Activated effector memory CD4-positive, alpha-beta T cell treated with Interleukin-2 at 50 U/mL for 16 hours (primary cell): ENCODE measurements at places on chromosomes 12 and 14.
A peak's percentile ranks its signal among the peaks of the same experiment; 100 is the strongest.

DNA sequence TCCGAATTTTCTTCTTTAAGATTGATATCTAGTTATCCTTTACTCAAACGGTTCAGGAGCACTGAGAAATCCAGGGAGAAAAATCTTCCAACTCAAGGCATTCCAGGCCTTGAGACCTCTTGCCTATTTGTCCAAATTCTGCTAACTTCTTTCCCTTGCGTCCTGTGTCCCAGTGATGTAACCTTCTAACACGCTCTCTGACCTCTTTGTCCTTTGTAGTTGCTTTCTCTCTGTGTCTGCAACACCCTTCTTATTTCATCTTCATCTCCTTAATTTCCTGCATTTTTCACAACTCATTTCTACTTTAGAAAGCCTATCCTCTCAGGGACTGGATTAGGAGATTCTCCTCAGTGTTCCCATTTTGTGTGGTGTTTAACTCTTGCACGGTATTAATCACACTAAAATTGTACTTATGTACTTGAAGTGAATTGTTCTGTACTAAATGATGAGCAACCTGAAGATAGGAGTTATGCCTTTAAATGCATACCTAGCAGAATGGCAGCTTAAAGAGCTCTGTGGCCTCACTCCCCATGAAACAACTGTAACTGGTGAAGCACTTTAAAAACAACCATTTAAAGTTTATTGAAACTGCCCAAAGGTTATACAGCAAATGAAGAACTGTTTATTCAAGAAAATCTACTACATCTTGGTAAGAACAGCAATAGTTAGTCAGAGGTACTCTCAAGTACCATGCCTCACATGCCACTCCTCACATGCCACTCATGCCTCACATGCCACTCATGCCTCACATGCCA is 7.4 kb upstream of the SNAPC1 start:
- no peak for DNase-seq

GRCh38 chr14:67837011-67837624 is 17.5 kb downstream of the RAD51B start:
- peak; percentile 11 for DNase-seq

DNA sequence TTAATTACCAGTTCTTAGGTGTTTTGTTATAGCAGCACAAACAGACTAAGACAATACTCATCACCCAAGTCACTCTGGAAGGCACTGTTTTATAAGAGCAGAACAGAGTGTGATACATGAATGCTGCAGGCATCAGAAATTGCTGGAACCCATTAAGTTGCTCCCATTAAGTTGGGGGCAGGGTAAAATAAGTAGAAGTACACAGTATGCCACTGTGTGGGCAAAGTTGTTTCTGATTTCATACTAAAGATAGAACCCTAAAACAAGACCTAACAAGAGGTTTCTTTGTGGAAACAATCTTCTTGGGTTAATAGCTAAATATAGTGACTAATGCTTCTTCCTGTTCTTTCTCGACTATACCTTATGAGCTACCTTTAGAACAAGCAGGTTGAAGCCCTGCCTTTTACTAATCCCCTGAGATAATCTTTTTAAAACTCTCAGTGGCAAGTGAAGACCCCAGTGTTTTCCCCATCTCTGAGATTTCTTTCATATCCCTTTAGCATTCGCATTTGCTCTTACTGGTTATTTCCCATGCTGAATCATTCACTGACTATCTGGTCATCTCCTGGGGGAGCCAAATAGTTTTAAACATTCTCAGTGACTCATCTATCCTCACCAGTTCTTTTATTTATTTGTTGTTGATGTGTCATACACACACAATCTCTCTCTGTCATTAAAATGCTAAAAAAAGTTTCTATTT is 52.3 kb downstream of the SOCS2 start:
- no peak for DNase-seq

- no peak for DNase-seq
Observed at GRCh38 chr12:2501464-2502191, 293.1 kb upstream of the FKBP4 start.

DNA sequence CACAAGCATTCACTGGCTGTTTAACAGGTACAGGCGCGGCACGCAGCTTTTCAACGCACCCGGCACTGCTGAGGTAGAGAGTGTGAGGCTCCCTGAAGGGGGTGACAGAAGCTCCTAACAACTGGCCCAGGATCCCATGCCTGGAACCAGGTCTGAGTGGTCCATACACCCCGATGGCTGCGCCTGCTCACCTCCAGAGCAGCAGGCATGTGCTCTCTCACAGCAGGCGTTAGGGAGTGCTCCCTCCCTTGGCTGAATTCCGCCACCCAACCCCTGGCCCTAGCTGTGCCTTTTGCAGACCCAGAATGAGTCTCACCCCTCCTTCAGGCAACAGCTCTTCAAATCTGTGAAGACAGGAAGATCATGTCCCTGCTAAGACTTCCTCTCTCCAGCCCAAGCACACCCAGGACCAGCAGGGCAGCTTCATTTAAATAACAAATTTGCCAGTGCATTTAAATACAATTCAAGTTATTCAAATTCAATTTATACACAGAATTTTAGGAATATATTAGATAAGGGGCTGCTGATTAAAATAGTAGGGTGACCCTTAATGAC is 86.0 kb downstream of the SETD3 start:
- DNase-seq: no peak

DNA sequence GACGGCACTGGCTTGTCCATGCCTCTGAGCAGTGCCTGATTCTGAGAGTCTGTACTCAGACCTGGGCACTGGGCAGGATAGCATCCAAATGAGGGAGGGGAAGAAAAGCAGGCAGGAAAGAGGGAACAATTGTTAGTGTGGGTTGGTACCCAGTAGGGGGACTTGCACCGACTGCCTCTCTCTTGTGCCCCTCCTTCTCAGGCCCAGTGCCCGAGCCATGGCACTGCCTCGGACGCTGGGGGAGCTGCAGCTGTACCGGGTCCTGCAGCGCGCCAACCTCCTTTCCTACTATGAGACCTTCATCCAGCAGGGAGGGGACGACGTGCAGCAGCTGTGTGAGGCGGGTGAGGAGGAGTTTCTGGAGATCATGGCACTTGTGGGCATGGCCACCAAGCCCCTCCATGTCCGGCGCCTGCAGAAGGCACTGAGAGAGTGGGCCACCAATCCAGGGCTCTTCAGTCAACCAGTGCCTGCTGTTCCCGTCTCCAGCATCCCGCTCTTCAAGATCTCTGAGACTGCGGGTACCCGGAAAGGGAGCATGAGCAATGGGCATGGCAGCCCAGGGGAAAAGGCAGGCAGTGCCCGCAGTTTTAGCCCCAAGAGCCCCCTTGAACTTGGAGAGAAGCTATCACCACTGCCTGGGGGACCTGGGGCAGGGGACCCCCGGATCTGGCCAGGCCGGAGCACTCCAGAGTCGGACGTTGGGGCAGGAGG is 2.2 kb downstream of the NAB2 start:
- DNase-seq: no peak

- DNase-seq: no peak
Observed at GRCh38 chr14:101496776-101497683, 64.3 kb upstream of the DIO3 start.

DNA sequence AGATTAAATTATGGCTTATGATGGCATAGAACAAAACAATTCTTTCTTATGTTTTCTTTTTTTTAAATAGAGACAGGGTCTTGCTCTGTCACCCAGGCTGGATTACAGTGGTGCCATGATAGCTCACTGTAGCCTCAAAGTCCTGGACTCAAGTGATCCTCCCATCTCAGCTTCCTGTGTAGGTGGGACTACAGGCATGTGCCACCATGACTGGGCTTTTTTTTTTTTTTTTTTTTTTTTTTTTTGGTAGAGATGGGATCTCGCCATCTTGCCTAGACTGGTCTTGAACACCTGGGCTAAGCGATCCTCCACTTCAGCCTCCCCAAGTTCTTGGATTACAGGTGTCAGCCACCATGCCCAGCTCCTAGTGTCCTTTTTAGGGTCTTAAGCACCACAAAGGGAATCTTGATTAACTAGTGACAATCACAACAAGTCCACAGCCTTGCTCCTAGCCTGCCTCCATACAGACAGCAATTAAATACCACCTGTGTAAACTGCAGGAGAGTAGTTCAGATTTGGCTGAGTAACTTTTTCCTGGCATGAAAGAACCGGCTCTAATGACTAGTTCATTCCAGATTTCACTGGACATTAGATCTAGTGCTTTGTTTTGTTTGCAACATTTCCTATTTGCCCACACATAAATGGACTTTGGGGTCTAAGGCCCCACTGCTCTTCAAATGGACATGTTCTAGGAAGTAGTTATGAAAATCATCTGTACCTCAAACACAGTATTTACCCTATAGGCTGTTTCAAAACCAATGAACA is 61.6 kb downstream of the SH2B3 start:
- DNase-seq: no peak

DNA sequence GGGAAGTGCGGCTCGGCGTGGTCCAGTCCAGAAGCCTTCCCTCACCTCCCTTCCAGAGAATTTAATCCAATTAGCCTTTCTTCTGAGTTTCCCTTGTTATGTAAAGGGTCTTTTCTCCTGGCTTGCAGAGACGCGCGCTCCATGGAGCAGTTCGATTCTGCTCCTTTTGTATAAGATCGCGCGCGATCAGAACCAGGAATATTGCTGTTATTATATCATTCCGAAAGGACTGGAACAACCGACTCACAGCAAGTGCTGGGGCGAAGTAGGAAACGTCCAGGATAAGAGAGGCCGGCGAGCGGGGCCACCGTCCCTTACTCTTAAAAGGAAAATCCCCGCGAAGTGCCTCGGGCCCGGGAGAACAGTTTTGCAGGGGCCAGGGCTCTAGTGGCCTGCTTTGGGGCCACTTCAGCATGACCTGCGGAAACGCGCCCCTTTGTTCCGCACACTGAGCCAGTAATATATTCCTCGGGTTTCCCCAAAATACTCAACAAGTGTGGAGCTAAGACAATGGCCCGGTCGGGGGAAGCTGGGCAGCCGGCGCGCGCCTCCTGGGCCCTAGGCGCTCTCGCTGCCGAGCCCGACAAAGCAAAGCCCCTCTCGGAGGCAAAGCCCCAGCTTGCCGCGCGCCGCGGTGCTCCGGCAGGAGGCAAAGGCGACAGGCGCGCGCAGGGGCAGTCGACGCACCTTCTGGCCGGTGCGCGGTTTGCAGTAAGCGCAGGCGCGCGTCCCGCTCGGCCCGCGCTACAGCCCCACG is 2.9 kb downstream of the RFX4 start:
- no peak for DNase-seq

- no peak for DNase-seq
Observed at GRCh38 chr12:7877420-7877819, 4.7 kb upstream of the SLC2A14 start.

DNA sequence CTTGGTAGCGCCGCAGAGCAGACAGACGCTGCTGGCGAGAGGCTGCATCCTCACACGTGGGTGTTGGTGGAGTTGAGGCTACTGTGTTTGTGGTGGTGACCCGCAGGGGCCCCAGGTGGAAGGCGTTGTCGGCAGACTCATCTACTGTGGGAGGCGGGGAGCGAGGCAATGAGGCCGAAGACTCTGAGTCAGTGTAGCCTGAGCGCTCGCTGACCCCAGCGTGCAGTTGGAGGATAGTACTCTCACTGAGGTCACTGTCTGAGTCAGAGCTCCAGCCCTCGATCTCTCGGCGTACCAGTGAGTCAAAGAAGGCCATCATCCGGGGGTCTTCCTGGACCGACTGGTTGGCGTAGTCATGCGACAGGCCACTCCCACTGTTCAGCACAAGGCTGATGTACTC is 76.0 kb upstream of the ACTN1 start:
- no peak for DNase-seq

DNA sequence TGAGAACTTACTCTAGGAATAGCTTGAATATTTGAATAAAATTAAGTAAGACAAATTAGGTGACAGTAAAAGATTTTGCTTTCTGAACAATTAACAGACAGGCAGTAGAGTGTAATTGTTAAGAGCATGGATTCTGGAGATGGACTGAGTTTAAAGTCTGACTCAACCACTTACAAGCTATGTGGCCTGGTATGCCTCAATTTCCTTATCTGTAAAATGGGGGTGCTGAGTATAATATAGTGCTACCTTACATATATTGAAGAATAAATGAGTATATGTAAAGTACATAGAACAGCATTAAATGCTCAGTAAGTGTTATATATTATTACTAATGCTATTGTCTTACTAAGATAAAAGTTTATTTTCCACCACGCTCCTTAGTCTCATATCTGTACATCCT is 7.1 kb downstream of the MIA2 start:
- DNase-seq: no peak

GRCh38 chr12:56078931-56079722 is 838 bp upstream of the ERBB3 start:
- peak; percentile 34 for DNase-seq

- no peak for DNase-seq
Observed at GRCh38 chr14:64232095-64232838, 61.9 kb downstream of the ESR2 start.

DNA sequence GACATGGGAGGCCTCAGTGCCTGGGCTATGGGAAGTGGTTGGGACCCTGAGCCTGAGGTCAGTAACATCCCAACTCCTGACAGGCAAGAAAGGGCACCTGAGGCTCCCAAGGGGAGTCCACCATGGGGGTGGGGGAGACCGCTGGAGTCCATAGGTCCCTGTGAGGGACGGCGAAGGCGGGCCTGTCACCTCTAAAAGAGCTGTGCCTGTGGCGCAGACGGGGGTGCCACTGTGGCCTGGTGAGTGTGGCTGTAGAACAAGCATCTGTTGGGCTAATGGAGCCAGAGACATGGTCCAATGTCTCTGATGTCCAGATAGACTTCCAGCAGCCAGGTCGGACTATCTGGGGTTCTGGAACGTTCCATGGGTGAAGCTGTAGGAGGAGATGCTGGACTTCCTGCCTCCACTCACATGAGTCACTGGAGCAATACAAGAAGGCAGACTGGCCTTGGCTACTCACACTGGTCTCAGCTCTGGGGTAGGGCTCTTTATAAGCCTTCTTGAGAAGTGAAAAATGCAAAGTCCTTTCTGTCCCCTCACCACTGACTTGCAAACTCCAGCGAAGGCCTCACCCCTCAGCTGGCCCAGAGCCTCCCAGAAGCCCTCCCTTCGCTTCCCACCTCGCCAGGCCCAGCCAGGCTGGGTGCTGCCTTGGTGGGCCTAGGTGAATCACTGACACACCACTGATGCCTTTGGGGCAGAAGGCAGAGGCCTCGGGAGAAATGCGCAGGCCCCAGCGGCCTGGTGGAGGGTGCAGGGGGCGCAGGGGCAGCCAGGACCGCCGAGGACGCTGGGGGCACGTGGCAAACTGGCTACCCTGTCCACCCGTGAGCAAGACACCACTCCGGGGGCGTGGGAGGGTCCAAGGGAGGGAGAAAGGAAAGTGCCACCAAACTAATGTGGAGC is 1.1 kb upstream of the TRAF3 start:
- DNase-seq: no peak

DNA sequence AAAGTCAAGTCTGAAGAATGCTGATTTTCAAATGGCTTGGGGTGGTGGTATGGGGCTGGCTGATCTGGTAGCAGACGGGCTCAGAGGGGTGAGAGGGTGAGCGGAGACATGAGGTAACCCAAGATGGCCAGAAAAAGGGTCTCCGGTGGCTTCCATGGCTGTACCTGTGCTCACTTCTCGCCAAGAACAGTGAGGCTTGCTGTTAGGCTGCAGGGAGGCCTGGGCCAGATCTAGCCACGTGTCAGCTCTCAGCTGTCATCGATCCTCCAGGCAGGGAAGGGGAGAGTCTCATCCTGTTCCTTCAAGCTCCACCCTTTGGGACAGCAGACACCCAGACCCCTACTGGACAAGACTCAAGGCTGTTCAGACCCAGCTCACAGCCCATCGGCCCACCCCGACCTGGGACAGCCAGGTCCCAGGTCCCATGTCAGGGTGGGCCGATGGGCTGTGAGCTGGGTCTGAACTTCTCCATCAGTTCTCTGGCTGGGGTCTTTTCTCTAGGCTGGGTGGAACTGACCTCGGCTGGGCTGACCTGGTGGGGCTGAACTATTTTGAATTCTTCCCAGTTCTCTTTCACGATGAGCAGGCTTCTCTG is 9.0 kb downstream of the LRTM2 start:
- DNase-seq: no peak
